ENCODE measurements at places on chromosomes 3 and 15.

- DNase-seq: no peak
These were observed 68.1 kb upstream of the CTNNB1 start for GRCh38 chr3:41131224-41131623.

- DNase-seq: peak; percentile 28
These were observed 42.5 kb downstream of the TAMM41 start for GRCh38 chr3:11803977-11804892.

GRCh38 chr3:36373084-36373483 lies 7.2 kb upstream of the STAC start:
- peak; percentile 41 for DNase-seq

DNA sequence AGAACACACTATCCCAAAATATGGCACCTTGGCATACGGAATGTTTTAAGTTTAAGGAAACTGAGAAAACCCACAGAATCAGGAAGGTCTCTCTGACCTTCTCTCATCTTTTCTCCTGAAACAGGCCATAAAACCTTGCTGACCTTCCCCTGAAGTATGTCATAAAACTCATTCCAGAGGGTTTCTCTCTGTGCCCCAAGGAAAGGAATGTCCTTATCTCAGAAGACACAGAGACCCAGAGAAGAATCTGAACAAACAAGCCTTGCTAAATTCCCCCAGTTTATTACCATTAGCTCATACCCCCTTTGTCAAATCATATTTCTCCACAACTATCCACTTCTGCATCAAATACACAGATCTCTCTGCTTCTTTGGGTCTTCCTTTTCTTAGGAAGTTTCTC lies 603.1 kb downstream of the MCTP2 start:
- DNase-seq: no peak

DNA sequence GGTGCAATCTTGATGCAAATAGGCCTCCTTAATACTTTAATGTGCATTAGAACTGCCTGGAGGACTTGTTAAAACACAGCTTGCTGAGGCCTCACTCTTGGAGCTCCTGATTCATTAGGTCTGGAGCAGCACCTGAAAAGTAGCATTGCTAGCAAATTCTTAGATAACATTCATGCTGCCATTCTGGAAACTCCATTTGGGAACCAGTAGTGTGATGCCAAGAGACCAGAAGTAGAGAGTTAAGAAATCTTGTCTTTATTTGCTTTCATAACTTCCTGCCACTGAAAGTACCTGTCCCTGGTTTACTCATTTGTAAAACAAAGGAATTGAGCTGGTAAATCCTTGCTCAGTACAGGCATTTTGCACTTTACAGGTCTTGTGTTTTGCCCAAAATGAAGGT lies 72.0 kb downstream of the RAP2B start:
- DNase-seq: no peak

Data from SJSA1 (cell line).